ENCODE measurements at places on chromosomes 6 and 20. TPM values are rescaled to one million over a fixed set of nuclear protein-coding genes. Genes with fewer than 3 reads are reported as not detected.

The FOXS1 gene
- 9.8 TPM for polyA plus RNA-seq

The BNIP5 gene
- polyA plus RNA-seq = not detected

The GABRR1 gene
- polyA plus RNA-seq = not detected

The RREB1 gene
- polyA plus RNA-seq = 5.9 TPM

The ALDH8A1 gene
- 56.7 TPM for polyA plus RNA-seq

The GGTLC1 gene
- not detected for polyA plus RNA-seq

The GSTA3 gene
- not detected for polyA plus RNA-seq

The HLA-DOA gene
- polyA plus RNA-seq = 10.8 TPM

The ADGRF1 gene
- polyA plus RNA-seq = 28.6 TPM

Data from kidney (tissue), 22 donors.